Brain pericyte (primary cell): ENCODE measurements at places on chromosomes 2 and 18.

GRCh38 chr2:43227830-43228281 is 1.4 kb upstream of the ZFP36L2 start:
- DNase-seq: no peak

DNA sequence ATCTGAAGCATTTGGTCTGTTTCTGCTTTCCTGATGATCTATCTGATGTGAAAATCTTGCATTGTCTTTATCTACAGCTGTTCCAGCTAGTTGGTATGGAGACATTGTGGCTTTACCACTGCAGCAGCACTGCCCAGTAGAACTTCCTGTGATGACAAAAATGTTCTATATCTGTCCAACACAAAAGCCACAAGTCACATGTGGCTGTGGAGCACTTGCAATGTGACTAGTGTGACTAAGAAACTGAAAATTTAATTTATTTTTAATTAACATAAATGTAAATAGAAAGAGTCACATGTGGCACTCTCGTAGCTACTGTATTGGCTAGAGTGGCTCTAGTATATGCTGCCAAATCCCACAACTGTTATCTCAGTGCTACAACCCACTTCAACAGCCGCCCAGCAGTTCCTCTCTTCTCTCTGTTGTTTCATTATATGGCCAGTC is 425.7 kb downstream of the SETBP1 start:
- DNase-seq: no peak

- no peak for DNase-seq
These were observed 72.5 kb upstream of the LRRTM1 start for GRCh38 chr2:80377071-80377470.

DNA sequence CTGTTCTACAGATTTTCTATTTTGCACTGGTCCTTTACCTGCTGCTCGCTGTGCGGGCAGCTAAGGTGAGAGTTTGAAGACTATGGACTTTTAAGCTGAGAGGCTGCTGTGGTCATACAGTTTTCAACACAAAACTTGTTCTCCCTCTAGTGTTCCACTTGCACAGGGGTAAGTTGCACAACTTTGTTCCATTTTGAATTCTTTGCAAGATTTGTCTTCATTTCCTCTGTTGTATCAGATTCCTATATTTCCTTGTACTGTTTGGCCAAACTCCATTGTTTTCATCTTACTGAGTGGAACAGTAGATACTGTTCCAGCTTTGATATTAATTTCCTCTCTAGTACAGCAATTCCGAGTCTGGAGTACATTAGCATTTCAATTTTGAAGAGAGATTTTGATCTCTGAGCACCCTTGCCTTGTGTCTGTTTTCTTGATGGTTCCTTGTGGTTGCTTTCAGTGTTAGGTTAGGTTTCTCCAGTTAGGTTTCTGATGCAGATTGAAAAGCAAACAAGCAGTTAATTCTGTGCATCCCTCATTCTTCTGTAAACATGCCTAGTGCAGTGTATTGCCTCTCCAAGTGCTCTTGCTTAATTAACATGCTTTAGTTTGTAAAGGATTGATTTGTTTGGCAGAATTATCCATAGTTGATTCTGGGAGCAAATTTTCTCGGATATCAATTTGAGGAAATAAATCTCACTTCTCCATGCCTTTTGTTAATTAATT is 188.8 kb downstream of the PTPRM start:
- no peak for DNase-seq

DNA sequence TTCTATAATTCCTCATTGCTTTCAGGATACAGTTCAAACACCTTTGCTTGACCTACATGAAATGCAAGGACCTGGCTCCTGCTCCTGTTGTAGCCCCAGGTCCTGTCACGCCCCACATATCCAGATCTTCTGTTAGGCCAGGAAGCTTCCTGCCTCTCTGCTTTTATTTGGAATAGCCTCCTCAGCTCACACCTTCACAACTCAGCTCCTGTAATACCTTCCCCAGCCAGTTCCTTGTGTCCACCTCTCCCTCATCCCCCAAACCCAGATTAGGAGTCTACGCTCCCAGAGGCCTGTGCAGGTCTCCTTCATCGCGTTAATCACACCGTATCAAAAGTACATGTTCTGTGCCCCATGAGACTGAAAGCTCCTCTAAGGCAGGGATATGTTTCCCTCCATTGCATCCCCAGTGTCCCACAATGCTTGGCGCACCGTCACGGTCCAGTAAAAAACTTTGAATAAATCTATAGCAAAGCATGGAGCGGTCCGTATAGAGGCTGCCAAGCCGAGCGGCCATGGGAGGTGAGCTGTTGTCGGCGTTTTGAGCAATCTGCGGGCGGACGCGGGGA is 371 bp downstream of the MDH1B start:
- DNase-seq: no peak

DNA sequence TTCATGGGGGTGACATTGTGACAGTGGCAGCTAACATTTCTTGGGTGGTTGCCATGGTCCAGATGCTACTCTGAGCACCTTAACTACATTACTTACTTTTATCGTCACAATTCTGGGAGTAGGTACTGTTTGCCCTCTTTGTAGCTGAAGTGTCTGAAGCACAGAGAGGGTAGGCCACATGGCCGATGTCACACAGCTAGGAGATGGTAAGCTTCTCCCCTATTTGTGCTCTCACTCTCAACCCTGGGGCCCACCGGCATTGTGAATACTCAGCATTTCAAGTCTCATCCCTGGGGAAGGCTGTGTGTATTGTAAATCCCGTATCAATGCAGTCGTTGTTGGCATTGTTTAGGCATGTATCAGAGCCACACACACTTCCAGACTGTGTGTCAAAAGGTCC is 136.6 kb downstream of the ACOXL start:
- no peak for DNase-seq

DNA sequence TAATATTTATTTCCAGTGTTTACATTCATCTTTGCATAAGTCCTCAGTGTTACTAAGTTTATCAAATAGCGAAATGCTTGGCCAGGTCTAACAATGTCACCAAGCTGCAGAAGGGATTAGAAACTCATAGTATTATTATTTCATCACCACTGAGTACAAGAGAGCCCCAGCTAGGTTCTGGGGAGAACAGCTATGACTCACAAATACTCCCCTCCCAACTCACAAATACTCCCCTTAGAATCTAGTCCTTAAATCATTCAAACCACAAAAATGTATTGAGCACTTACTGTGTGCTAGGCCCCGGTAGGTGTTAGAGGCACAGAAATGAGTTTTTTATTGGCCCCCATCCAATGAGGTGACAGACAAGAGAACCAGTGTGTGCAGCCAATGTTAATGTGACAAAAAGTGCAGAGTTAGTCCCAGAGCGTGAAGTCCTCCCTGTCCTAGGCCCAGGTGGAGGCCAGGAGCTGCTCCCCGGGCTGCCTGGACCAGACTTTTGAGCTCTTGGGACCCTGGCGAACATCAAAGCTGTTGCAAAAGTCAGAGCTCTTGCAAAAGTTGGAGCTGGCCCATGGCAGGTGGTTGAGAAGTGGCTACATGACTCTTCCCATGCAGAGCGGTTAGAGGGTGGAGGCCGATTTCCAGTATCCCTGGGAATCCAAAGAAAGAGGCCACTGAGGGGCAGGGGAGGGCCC is 9.8 kb downstream of the STEAP3 start:
- no peak for DNase-seq

GRCh38 chr2:117691595-117691994 is 122.9 kb upstream of the DDX18 start:
- DNase-seq: no peak

DNA sequence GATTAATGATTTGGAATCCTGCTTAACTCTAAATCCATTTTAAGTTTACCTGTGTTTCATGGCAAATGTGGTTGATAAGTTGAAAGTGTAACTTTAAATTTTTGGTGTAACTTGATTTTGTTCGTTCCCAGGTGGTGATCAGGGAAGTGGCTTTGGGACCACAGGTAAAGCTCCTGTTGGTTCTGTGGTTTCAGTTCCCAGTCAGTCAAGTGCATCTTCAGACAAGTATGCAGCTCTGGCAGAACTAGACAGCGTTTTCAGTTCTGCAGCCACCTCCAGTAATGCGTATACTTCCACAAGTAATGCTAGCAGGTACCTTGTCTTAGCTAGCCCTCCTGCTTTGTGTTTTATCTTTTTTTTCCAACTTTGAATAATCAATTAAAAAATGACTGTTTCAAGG is 62.8 kb downstream of the AGFG1 start:
- no peak for DNase-seq
